ENCODE measurements at places on chromosomes 6 and 20. TPM values are rescaled to one million over a fixed set of nuclear protein-coding genes. Genes with fewer than 3 reads are reported as not detected.

VWA7 gene
- 3.1 TPM for total RNA-seq

DNA sequence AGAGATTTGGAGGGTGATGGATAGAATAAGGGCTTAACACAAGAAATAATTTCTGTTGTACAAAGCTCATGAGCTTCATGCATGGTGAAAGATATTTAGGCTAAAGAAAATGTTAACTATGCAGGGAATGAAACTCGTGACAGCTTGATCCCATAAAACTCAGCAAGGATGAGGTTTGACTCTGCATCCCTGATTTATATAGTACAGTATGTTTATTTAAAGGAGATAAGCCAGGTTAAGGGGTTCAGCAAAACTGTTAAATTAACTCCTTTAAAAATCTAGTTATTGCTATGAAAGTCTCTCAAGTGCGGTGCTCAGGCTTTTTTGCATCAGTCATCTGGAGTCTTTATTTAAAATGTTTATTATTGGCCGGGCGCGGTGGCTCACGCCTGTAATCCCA is 326.4 kb downstream of the LAMA2 start:
- no peak overlapping the region for H3K4me3 ChIP-seq
- no peak overlapping the region for H3K27ac ChIP-seq
- no peaks in the 10 kb centered on the region for H3K4me1 ChIP-seq
- peaks cover 56% of the 10 kb centered on the region for H3K27me3 ChIP-seq

GRCh38 chr20:16179371-16179770 is 393.9 kb downstream of the KIF16B start:
- H3K36me3 ChIP-seq: peaks cover under 1% of the 10 kb centered on the region
- H3K4me3 ChIP-seq: no peak overlapping the region
- H3K27ac ChIP-seq: no peak overlapping the region
- no peak for DNase-seq
- no peaks in the 10 kb centered on the region for H3K4me1 ChIP-seq

GRCh38 chr20:609371-609964 is 641 bp downstream of the TCF15 start:
- H3K4me1 ChIP-seq: no peaks in the 10 kb centered on the region
- H3K27me3 ChIP-seq: peaks cover 37% of the 10 kb centered on the region
- no peak overlapping the region for H3K4me3 ChIP-seq
- DNase-seq: no peak
- H3K36me3 ChIP-seq: no peaks in the 10 kb centered on the region

DNA sequence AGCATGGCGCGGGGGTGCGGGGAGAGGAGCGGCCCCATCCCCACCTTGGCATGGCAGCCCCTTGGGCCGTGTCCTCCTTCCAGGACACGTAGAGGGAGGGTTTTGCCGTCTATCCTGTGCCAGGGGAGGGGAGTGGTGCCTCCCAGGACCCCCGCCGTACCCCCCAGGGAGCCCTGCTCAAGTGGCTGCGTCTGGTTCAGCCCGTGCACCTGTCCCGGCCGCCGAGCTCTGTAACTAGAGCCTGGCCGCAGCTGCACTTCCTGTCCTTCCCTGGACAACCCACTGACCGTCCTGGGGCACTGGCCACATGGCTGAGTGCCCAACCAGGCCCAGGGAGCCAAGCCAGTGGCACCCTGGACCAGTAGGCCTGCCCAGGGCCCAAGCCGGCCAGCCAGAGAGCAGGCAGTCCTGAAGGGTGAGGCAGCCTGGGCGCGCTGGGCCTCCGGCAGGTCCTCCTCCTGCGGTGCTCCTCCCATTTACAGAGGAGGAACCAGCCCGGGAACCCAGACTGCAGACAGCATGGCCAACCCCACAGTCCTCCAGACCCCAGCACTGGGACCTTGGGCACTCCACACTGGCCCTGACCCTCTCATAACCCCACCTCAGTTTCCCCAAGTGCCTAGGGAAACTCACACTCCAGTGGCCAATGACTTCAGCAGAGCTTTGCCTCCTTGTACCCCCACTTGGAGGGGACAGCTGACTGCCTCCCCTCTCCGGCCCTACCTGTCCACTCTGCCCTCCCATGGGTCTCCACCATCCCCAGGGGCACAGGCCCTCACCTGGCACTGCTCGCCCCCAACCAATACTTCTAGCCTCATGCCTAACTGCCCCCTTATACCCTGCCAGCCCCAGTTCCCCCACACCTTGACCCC is 8.7 kb downstream of the LAMA5 start:
- H3K4me3 ChIP-seq: peak overlapping the region; percentile 53
- no peaks in the 10 kb centered on the region for H3K27me3 ChIP-seq
- DNase-seq: peak; percentile 82
- H3K27ac ChIP-seq: no peak overlapping the region
- peaks cover 37% of the 10 kb centered on the region for H3K36me3 ChIP-seq
